ENCODE measurements at places on chromosomes 1 and 21.

DNA sequence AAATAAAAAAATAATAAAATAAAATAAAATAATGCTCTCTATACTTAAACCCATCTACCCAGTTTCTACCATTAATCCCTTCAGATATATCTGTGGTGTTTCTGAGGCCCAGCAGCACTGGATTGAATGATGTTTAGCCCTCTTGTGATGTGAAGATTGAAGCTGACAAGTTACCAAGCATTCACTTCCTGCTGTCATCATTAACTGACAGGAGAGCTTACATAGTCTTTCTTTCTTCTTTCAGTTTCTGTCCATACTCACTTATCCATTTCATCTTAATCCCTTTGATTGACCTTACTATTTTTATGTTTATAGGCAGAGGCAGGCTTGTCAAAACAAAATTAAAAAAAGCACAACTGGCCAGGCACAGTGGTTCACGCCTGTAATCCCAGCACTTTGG is 38.8 kb upstream of the PGD start:
- DNase-seq: no peak

DNA sequence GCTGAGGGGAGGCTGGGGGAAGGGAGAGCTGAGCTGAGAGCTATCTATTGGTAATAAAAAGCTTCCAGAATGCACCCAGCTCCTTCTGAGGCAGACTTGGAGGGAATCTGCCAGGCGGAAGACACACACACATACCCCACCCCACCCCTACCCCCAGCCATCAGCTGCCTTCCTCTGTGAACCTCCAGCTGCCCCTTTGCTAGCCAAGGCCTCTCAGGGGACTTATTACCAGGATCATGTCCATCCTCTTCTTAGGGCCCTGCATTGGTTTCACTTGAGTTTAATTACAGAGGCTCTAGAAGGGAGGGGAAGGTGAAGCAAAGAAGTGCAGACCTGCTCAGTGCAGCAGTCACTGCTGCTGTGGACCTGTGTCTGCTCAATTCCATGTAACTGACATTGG is 156.4 kb downstream of the OMA1 start:
- DNase-seq: no peak

GRCh38 chr1:27605796-27606707 is 2.1 kb upstream of the AHDC1 start:
- peak; percentile 70 for DNase-seq

GRCh38 chr1:205630241-205630640 is 1.6 kb downstream of the ELK4 start:
- DNase-seq: peak; percentile 53

DNA sequence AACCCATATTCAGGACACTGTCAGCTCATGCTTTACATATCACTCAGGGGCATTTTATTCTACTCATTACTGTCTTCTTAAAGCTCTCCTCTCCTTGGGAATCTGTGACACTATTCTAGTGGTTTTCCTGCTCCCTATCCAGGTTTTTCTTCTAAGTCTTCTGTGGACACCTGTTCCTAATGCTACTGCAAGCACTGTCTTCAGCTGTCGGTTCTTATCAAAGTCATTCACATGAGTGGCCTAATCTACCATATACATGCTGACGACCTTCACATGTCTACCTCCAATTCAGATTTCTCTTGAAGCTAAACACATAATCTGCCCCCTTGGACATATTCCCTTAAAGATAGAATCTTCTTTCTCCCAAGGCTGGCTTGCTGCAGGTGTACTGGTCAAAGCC is 39.8 kb upstream of the PRRX1 start:
- no peak for DNase-seq

DNA sequence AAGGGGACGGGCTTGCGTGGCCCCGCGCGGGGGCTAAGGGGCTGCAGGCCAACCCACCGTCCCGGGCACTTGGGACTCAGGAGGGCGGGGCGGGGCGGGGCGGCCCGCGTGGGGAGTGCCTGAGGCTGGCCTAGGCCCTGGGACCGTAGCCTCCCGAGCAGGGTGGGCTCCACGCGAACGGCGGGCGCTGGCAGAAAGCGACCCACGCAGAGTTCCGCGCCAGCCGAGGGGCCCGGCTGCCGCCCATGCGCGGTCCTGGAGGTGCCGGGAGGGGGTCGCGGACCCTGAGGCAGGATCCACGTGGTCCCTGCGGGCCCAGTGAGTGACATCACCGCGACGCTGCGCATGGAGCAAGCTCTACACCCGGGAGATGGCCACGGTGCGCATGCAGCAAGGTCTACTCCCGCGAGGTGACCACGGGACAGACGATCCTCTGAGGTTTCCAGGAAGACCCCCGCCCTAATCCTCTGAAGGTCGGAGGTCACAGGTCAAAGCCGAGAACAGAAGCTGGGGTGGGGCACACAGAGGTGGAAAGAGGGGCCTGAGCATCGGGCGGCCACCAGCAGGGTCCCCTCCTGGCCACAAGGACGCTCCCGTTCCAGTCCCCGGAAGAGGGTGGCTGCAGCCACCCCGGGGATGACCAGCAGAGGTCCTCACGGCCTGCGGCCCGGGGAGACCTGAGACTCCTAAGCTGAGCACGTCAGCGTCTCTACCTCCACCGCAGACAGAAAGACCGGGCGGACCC is 13.5 kb upstream of the SLC19A1 start:
- peak; percentile 96 for DNase-seq

- peak; percentile 21 for DNase-seq
Observed at GRCh38 chr1:51623450-51623849, 6.6 kb downstream of the OSBPL9 start.

DNA sequence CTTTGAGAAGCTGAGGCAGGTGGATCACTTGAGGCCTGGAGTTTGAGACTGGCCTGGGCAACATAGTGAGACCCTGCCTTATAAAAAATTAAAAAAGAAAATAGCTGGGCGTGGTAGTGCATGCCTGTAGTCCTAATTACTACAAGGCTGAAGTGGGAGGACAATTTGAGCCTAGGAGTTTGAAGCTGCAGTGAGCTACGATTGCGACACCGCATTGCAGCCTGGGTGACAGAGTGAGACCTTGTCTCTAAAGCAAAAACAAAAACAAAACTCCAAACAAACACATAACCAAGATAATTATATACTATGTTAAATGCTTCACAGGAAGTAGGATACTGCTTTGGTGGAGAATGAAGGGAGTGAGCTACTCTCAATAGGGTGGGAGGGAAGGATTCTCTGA is 5.4 kb upstream of the PAFAH2 start:
- DNase-seq: no peak

DNA sequence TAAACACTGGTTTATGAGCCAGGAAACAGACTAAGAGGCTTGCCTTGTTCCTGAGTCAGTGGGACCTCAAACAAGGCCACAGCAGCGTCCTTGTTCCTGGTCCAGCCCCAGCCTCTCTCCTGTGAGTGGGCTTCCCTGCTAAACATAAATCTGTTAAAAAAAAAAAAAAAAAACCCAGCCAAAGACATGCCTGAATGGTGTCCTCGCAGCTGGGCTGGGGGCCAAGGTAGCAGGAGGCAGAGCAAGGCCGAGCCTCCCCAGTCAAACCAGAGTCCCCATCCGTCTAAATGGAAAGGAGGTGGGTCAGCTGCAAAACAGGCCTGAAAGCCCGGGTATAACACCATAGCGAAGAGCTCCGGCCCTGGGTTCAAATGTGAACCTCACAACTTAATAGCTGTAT is 18.1 kb upstream of the IFFO2 start:
- DNase-seq: no peak

GRCh38 chr1:88608139-88608943 is 75.7 kb upstream of the PKN2 start:
- peak; percentile 77 for DNase-seq

GRCh38 chr1:34460193-34460592 is 283.5 kb downstream of the C1orf94 start:
- DNase-seq: peak; percentile 44

- DNase-seq: no peak
Observed at GRCh38 chr1:193211539-193211938, 25.1 kb upstream of the B3GALT2 start.

DNA sequence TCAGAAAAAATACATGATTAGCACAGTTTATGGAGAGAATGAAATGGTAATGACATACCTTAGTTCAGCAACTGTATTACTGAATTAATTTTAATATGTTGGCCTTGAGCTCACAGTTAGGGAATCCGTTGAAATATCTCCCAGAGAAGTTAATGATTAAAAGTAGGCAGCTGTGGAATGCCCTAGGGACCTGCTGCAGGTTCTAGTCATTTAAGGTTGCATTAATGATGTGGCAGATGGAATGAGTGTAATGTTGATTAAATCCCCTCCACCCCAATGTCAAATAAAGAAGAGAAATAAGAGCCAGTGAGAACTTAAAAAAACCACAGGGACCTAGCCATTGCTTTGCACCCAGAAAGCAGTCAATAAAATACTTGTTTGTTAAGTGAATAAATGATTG is 40.3 kb upstream of the TRIM45 start:
- DNase-seq: no peak

- DNase-seq: no peak
Observed at GRCh38 chr1:167957710-167958109, 20.8 kb upstream of the MPC2 start.

- DNase-seq: no peak
Observed at GRCh38 chr1:192730198-192730597, 78.6 kb upstream of the RGS2 start.

DNA sequence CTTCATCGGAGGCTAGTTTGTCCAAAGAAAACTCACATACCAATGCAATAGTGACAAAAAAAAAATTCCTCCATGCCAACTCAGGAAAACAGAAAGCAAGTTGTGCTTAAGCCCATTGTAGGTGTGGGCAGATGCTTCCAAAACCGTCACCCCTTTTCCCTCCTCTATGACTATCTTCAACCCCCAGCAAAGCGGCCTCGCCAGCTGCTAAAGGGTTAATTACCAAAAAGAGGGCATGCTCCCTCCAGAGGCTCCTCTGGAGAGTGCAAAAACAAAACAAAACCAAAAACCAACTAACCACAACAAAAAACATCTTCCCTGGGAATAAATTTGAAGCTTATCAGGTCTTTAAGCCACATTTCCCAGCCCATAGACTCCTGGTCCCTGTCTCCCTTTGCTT is 1.2 kb downstream of the LMOD1 start:
- peak; percentile 61 for DNase-seq

DNA sequence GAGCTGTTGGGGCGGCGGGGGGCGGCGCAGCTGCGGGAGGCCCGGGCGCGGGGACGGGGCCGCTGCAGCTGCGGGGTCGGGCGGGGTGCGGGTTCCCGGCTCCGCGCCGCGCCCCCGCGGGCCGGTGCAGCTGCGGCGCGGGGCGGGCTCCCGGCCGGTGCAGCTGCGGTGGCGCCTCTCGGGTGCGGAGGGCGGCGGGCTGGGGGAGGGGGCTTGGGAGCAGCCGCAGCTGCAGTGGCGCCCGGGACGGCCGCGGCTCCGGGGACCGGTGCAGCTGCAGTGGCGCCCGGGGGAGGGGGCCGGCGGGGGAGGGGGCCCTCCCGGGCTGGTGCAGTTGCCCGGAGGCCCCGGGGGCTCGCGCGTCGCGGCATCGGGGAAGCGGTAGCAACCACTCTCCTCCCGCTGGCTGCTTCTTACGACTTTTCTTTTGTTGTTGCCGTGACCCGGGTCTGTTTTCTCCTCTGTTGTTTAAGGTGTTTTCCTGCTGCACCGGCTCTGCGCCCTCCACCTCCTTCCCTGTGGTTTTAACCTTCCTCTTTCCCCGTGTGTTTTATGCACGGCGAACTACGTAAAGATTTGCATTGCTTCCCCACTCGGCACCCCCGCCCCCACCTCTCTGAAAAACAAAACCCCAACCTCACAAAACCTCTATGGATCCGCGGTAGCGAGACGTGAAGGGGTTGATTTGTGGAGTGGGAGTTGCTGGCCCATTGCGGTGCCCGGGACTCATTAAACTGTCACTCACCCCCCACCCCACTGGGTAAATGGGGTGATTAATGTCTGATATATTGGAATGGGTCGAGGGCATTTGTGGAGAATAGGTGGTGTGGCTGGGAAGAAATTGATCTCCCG is 1.7 kb upstream of the ZBTB18 start:
- DNase-seq: peak; percentile 40

DNA sequence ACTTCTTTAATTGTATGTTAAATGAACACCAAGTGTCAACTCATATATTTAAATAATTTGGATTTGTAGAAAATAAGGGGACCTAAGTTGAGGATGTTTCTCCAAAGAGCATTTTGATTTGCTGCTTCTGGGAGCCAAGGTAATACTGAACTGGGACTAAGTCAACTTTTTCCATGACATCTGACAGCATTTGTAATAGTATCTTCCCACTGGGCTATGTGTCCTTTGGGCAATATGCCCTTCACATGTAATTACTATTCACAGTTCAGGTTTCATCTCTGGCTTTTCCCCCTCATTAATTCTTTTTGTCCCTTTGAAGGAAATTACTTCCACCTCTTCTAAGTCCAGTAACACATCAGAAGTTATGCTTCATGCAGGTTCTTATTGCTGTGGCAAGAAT is 36.7 kb upstream of the HP1BP3 start:
- no peak for DNase-seq

DNA sequence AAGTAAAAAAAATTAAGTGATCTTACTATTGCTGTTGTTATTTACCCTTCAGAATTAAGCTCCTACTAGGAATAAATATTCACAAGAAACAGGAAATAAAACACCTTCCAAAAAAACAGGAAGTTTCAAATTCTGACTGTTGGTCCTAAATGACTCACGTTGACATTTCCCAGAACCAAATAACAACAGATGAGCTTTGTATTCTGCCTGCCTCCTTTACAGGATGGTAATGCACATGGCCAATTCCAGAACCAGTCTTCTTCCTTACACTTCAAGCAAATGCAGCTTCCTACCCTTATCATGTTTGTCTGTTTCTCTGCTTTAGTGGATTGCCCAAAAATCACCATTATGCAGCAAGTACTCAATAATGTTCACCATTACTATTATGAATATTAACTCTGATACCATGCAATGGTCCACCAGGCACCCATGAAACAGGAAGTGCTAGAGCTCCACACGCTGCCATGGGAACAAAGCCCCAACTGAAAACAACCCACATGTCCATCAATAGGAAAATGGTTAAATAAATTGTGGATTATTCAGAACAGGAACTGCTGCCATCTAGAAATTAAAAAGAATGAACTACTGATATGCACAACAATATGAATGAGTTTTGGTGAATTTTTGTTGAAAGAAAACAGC is 8.9 kb downstream of the CASP9 start:
- DNase-seq: peak; percentile 72

GRCh38 chr21:15243406-15243805 is 178.6 kb upstream of the NRIP1 start:
- no peak for DNase-seq

- peak; percentile 91 for DNase-seq
Observed at GRCh38 chr1:23810818-23811540, 10.4 kb upstream of the GALE start.

GRCh38 chr1:220734571-220735326 is 13.4 kb upstream of the MTARC2 start:
- DNase-seq: no peak

- DNase-seq: no peak
Observed at GRCh38 chr1:57512386-57512785, 88.5 kb upstream of the DAB1 start.

GRCh38 chr1:32480003-32480402 is 15.1 kb downstream of the ZBTB8B start:
- no peak for DNase-seq

- DNase-seq: no peak
Observed at GRCh38 chr1:175878775-175879174, 135.4 kb upstream of the TNR start.

- no peak for DNase-seq
Observed at GRCh38 chr21:41759214-41759840, 7.5 kb downstream of the RIPK4 start.

- DNase-seq: peak; percentile 20
Observed at GRCh38 chr1:191290441-191290840, 812.8 kb upstream of the BRINP3 start.

- DNase-seq: no peak
Observed at GRCh38 chr1:211828584-211829342, 1.8 kb downstream of the LPGAT1 start.
